ENCODE measurements at places on chromosomes 6 and 20.

- DNase-seq, result no peak
Observed at GRCh38 chr6:145648149-145648548, 87.2 kb downstream of the EPM2A start.

DNA sequence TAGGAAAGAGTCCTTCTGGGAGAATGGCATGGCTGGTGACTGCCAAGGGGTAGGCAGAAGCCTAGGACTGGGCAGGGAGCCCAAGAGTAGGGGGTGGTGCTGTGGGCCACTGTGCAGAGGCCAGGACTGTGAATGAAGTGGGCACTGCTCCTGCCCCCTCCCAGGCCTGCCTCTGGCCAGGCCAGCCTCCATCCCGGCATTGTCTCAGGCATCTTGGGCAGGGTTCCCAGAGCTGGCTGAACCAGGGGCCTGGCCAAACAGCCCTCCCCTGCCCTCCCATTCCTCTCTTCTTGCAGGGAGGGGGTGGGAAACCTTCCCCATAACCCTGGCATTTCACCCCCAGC lies 81.6 kb downstream of the MRPL14 start:
- no peak for DNase-seq

- DNase-seq, result no peak
Observed at GRCh38 chr6:166658115-166658791, 31.2 kb upstream of the RPS6KA2 start.

DNA sequence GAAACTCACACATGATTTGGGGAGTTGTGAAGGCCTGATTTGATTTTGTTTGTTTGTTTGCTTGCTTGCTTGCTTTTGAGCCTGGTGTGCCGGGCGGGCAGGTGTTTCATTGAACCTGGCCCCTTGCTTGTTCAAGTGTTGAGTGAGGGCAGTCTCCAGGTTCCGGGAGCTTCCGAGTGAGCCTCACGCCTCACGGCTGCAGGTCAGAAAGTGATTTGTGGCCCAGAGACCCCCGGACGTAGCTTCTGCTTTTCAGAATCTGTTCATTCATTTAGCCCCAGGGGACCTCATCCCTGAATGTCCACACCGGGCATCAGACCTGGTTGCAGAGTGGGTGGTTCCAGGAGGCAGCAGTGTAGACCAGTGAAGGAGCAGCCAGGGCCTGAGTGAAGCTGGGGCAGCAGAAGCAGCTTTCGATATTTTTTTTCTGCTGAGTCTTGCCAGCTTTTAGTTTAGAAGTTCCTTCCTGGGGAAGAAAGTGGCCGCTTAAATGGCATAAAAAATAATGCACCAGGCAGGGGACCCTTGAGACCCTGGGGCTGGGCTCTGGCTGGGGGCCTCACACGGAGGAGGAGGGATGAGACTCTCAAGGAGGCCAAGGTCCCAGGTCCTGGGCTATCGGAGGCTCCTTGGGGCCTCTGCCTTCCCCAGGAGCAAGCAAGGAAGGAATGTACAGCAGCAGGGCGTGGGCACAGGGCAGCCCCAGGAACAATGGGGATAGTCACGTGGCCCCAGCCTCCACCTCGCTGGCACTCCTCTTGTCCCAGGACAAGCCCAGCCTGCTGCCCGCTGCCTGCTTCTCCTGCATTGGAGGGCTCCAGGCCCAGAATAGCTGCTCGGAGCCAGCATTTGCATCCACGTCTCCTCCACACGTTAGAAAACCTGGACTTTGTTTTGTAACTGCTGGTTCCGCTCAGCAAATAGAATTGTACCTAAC lies 89.2 kb upstream of the BHLHE23 start:
- DNase-seq, result no peak

DNA sequence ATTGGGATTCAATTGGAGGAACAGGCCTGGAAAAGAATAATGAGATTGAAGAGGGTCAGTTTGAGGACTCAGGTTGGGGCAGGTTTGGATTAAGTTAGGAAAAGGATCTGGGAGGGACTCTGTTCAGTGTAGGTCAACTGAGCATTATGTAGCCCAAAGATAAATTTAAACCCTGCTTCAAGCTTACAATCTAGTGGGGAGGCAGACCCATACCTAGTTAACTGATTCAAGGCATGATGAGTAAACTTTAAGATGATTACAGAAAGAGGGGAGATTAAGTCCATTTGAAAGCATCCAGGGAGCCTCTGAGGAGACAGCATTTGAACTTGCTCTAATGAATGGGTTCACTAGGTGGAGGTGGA lies 11.4 kb upstream of the LTA start:
- DNase-seq, result no peak

- DNase-seq, result no peak
Observed at GRCh38 chr6:130775411-130776012, 51.7 kb upstream of the SMLR1 start.

DNA sequence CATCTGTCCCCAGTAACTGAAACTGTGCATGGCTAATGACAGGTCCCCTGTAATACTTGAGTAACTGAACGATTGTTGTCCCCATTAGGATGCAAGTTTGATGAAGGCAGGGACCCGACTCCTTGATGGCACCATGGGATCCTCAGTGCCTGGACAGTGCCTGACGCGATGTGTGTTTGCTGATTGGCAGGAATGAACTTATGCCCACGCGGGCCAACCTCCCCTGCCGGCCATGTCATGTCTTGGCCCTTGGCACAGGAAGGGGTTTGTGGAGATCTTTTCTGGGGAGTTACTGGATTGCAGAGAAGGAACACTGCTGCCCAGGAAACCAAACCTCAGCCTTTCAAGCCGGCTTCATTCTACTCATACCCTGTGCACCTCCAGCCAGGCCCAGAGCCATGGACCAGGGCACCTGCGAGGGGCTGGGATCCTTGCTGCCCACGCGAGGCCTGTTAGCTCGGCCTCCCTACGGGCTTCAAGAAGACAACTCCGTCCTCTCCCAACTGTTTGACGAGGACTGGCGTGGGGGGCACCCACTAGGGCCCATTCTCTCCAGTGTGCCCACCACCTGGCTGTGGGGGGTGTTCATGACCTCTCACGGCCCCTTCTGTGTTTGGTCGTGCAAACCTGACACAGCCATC lies 147.8 kb downstream of the ZMYND8 start:
- DNase-seq, result no peak

GRCh38 chr6:43481075-43481474 lies 3.7 kb downstream of the TJAP1 start:
- no peak for DNase-seq

DNA sequence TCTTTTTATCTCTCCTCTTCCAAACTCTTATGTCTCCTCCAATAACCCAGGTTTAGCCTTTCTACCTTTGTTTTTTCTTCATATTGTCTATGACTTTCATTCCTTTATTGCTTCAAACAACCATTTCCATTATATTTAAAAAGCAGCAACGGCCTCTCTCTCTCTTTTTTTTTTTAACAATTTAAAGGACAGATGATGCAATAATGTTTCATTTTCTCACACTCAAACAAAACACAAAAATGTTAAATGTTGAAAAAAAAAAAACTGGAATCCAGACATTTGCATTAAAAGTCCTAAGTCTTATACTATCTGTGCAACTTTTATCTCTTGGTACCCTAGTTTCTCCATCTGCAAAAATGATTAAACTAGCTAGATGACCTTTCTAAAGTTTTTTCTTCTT lies 105.8 kb downstream of the LMBRD1 start:
- DNase-seq, result no peak

DNA sequence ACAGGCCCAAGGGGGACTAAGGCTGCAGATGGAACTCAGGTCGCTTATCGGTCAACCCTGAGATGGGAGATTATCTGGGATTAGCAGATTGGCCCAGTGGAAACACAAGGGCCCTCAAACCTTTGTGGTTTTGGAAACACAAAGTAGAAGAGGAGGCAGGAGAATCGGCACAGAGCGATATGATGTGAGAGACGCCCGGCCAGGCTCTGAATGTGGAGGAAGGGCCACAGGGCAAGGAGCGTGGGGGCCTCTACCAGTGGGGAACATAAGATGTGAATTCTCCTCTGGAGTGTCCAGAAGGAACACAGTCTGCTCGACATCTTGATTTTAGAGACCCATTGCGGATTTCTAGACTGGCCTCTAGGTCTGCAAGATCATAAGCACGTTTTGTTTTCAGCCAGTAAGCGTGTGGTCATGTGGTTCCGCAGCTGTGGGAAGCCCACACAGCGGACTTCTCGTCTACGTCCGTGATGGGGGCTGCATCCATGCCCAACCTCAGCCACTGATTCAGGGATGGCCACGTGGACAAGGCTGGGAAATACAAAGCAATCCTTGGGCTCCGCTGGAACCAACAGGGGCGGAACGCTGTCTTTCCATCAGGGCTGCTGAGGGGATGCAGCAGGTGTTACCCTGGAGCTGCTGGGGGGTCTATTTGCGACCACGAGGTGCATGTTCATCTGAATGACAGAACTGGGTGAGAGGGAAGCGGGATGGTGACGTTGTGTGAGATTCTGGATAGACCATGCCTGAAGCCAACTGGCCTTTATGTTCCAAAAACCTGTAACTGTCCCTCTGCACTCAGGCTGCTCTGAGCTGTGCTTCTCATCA lies 127.6 kb upstream of the PMEPA1 start:
- no peak for DNase-seq

- no peak for DNase-seq
Observed at GRCh38 chr6:54621285-54621684, 225.3 kb upstream of the FAM83B start.

DNA sequence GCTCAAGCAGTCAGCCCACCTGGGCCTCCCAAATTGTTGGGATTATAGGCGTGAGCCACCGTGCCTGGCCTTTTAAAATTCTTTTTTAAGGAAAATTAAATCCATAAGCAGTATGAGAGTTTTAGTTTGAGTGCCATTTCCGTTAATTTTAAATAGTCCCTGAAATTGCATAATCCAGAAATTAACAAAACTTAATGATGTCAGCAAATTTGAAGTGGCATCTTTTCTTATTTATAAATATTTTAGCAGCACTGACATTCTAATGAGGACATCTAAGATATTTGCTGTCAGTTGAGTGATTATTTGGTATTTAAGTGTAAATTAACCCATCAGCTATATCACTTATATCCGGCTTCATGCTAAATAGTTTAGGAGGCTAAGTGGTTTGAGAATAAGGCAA lies 42.9 kb upstream of the FAM184A start:
- no peak for DNase-seq

DNA sequence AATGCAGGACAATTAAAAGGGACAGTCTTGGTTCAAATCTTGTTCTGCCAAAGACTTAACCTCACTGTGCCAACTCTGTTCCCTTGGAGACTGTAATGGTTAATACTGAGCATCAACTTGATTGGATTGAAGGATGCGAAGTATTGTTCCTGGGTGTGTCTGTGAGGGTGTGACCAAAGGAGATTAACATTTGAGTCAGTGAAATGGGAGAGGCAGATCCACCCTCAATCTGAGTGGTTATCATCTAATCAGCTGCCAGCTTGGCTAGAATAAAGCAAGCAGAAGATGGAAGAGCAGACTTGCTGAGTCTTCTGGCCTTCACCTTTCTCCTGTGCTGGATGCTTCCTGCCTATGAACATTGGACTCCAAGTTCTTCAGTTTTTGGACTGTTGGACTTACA lies 474.4 kb downstream of the CD83 start:
- no peak for DNase-seq

GRCh38 chr20:32285082-32285620 lies 7.7 kb downstream of the KIF3B start:
- no peak for DNase-seq

DNA sequence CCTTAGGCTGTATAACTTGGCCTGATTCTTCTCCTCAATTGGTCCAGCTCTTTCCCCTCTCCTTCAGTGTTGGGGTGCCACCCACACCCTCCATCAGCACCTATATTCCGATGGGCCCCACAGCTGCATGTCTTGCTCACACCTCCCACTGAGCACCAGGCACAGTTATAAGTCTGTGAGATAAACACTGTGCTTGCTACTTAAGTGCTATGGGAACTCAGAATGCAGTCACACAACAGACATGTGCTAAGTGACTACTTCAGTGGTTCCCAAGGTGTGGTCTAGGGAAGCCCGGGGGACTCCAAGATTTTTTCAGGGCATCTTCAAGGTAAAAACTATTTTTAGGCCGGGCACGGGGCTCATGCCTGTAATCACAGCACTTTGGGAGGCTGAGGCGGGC lies 7.3 kb downstream of the ZC3H12D start:
- DNase-seq, result no peak

GRCh38 chr20:38957235-38957876 lies 4.8 kb upstream of the DHX35 start:
- no peak for DNase-seq

GRCh38 chr6:154408891-154409500 lies 52.4 kb upstream of the IPCEF1 start:
- no peak for DNase-seq

DNA sequence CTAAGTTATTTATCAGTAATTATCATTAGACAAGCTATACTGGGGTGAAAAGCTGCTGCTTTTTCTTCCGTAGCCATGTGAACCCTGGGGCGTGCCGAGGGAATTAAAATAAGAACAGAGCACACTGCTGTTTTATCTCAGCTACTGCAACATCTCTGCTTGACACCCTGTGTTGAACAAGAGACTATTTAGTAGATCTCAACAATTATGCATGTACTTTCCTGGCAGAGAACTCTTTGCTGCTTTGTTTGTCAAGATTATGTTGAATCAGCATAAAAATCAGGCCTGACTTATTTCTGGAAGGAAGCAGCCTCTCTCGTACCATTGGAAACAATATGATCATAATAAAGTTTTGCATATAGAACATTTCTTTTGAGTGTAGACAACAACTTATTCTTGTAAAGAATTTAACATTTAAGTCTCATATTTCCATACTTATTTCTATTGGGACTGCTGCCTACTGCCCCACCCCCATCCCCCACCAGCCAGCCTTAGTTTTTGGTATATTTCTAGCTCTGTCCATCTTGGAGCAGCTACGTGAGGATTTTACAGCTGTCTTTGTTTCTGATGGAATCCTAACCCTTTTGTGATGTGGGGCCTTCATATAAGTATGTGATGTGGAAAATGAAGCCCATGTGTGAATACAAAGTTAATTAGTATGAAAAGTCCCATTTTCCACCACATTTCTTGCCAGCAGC lies 1011.4 kb downstream of the KIF16B start:
- no peak for DNase-seq

- no peak for DNase-seq
Observed at GRCh38 chr6:149493761-149494320, 9.0 kb upstream of the ZC3H12D start.

- DNase-seq, result peak; percentile 9
Observed at GRCh38 chr6:113442040-113442439, 415.1 kb upstream of the MARCKS start.

- peak; percentile 84 for DNase-seq
Observed at GRCh38 chr6:25485821-25486534, 166.0 kb upstream of the SCGN start.

- no peak for DNase-seq
Observed at GRCh38 chr6:7264686-7265384, 48.2 kb downstream of the SSR1 start.

GRCh38 chr6:24720131-24720603 lies 1.2 kb upstream of the C6orf62 start:
- peak; percentile 39 for DNase-seq

DNA sequence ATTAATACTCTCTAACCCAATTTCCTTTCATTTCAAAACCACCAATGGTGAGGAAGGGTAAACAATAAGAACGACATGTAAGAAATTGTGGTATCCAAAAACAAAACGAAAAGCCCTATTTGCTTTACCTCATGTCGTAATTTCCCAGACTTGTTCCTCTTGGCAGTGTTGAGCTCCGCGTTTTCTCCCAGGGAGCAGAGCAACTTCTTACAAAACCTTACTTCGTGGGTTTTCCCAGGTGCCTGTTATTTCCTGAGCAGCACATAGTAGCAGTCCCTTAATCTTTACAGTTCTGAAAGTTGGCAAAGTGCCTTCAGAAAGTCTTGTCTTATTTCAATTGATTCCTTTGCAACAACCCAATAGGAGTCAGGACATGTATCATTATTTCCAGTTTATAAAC lies 207.9 kb upstream of the MARCKS start:
- no peak for DNase-seq

All from NCI-H1092 treated with DMSO at 0.1 percent for 48 hours (cell line).